ENCODE measurements at places on chromosomes 7 and 10.

GRCh38 chr10:26730552-26730951 lies 33.1 kb downstream of the PDSS1 start:
- no peak for DNase-seq

DNA sequence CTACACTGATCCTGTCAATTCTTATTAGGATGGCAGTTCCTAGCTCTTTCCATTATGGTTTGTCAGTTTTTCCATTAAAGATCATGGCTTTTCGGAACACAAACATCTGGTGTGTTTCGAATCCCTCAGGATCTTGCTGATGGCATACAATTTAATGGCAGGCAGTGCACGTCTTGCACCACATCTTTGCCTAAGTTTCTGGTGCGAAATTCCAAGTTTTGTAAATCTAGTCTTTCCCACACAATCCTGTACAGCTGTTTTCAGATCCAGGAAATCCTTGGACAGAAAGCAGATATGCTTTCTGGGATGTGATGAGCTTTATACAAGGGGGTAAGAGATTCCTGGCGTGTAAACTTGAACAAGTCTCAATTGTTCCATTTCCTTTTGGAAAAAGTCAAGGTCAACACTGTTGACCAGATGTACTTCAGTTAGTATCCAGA lies 224.3 kb upstream of the PHYHIPL start:
- DNase-seq = peak; percentile 78

DNA sequence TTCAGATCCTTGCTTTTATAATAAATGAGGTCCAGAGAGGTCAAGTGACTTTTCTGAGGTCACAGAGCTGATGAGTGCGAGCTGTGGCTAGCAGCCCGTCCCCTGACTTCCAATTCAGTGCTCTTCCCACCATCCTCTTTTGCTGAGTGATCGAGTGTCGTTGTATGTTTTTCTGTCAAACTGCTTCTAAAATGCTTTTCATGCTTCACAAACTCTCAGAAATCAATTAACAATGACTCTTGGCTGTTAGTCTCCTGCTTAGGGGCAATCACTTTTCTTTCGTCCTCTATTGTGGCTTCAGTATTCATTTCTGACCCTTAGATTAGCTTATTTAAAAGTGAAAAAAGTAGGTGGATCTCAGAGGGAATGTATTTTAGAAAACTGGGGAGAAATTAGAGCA lies 423.7 kb downstream of the DPP6 start:
- no peak for DNase-seq

DNA sequence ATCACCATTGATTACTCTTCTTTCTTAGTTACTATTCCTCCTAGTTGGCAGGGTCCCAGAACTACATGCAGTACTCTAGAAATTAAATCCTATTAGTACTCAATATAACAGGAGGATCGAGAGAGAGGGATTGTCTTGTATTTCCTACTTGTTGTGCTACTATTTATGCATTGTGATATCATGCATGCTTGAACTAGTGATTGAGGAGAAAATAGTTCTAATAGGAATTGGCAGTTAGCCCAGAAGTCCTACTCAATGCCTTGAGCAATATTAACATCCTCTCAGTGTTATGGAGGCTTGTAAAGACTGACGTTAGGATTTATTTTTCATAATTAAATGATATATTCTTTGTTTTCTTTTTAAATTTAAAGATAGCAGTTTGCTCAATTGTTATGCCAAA lies 67.4 kb downstream of the FOXP2 start:
- peak; percentile 21 for DNase-seq

- DNase-seq = no peak
Measured at GRCh38 chr7:121313793-121314676, 14.8 kb upstream of the WNT16 start.

DNA sequence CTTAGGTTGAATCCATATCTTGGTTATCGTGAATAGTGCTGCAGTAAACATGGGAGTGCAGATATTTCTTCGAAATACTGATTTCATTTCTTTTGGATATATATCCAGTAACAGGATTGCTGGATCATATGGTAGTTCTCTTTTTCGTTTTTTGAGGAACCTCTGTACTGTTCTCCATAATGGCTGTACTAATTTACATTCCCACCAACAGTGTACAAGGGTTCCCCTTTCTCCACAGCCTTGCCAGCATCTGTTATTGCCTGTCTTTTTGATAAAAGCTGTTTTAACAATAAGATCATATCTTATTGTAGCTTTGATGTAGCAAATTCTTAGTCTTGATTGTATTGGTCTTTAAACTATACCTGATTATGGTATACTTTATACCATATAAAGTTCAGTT lies 45.3 kb downstream of the ZNRF2 start:
- no peak for DNase-seq

DNA sequence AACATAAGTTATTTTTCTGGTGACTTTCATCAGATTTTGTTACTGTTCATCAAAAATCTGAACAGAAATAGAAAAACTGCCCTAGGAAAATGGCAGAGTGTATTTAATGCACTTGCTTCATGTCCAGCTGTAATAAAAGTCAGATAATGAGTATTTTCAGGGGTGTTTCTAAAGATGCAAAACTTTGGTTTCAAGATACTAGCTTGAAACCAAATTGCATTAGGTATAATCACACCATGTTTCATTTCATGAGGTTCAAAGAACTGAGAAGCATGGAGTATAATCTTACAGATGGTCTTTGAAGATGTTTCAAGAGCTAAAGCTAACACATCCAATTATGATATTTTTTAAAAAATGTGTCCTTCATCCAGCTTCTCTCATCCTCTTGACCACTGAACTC lies 128.9 kb downstream of the NRCAM start:
- no peak for DNase-seq

GRCh38 chr7:33714208-33714607 lies 191.1 kb upstream of the BMPER start:
- no peak for DNase-seq

DNA sequence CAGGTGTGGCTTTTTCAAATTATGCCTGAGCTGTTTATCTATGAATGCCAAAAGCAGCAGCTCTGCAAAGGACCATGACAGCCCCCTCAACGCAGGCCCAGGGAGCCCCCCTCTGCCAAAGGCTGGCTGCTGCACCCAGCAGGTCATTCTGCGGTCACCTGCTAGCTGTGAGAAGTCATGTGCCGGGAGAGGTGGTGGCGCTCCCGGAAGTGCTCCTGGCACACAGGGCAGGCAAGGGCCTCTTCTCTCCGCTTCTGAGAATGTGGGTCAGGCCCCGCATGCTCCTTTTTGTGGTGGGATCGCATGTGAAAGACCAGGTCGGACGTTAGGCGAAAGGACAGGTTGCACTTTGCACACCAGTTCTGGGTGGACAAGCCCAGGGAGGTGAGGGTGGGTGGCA lies 16.4 kb downstream of the ZNF488 start:
- DNase-seq = no peak

DNA sequence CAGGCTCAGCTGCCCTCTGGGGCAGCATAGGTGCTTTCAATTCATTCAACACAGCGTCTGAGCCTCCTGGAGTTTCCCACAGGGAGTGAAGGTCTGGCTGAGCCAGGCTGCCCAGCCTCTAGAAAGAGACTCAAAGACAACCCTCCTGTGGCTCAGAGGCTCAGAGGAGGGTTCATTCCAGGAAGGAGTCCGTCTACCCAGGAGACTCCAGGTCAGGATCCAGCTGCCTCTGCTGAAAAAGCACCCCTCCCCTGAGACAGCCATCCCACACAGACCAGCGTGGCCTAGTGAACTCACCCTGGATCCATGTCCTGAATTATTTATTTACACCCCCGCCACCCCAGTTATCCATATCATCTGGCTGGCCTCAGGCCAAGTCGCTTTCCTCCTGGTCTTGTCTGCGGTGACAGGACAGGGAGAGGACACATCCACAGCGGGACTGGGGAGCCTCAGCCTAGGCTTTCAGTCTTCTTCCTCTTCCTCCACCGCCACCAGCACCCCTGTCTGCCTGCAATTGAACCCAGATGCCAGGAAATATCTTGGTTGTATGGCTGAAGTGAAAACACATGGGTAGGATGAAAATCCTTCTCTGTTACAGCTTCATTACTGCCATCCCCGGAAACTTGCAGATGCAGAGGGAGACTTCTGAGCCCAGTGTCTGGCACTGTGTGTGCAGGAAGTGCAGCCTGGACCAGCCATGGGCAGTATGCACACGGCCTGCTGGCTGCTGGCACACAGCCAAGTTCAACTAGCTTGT lies 44.0 kb upstream of the COL13A1 start:
- DNase-seq = peak; percentile 71

- no peak for DNase-seq
Measured at GRCh38 chr10:34580643-34581042, 234.5 kb downstream of the PARD3 start.
